Hypothalamus (tissue), 51 donors: ENCODE measurements at places on chromosomes 2 and 18.
A peak's percentile ranks its signal among the peaks of the same experiment; 100 is the strongest.

- no peak for DNase-seq
Measured at GRCh38 chr18:23556145-23556780, 30.0 kb downstream of the NPC1 start.

DNA sequence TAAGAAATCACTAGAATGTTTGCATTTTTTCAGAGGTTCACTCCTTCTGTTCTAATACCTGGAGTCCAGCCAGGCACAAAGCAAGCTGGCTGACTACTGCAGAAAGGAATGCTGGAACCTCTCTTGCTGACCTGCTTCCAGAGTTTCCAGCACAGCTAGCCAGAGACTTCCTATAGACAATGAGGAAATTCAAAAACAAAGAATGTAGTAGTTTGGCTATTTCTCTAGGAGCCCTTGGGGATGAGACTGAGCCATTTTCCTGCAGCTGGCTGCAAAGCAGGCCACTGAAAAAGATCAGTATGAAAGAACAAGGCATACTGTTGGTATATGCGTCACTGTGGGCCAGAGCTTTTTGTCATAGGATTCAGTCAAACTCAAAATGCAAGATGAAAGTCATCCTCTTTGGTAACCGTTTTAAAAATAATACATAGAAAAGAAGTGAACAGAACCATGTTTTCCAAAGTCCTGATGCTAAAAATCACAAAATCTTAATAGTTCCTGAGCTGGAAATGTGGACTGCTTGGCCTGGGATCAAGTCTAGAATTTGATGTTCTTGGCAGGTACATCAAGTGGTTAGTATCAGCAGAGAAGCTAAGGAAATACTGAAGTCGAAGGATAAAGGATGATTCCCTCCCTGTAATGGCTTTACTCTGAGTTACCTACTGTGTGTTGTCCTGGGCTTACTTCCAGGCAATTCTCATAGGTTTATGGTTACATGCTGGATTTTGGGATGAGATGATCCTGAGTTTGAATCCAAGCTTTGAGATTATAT is 9.0 kb upstream of the DSEL start:
- DNase-seq = no peak

- no peak for DNase-seq
Measured at GRCh38 chr2:126586317-126586716, 69.6 kb upstream of the GYPC start.

DNA sequence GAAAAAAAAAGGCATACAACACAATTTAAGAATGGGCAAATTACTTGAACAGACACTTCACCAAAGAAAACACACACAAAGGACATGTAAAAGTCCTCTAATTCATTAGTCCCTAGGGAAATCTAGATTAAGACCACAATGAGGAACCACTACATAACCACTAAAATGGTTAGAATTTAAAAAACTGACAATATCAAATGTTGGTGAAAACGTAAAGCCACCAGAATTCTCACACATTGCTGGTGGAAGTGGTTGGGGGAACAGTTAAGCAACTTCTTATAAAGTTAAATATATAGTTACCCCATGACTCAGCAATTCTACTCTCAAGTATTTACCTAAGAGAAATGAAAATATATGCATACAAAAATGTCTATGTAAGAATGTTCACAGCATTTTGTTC is 11.8 kb downstream of the RTN4 start:
- no peak for DNase-seq

DNA sequence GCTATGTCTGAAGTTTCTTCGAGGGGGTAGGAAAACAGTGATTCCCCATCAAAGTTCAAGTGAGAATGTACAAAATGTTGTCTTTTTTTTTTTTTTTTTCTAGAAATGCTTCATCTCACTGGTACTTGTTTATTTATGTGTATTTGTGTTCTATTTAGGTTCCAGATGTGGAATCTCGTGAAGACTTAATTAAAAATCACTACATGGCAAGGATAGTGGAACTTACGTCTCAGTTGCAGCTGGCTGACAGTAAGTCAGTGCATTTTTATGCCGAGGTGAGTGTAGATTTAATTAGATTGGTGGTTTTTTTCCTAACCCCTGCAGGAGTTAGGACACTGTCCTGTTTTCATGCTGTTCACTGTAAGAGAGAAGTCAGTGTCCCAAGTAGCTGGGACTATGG is 22.8 kb upstream of the STON1 start:
- DNase-seq = no peak

- DNase-seq = no peak
Measured at GRCh38 chr2:24411488-24412151, 51.3 kb upstream of the ITSN2 start.

DNA sequence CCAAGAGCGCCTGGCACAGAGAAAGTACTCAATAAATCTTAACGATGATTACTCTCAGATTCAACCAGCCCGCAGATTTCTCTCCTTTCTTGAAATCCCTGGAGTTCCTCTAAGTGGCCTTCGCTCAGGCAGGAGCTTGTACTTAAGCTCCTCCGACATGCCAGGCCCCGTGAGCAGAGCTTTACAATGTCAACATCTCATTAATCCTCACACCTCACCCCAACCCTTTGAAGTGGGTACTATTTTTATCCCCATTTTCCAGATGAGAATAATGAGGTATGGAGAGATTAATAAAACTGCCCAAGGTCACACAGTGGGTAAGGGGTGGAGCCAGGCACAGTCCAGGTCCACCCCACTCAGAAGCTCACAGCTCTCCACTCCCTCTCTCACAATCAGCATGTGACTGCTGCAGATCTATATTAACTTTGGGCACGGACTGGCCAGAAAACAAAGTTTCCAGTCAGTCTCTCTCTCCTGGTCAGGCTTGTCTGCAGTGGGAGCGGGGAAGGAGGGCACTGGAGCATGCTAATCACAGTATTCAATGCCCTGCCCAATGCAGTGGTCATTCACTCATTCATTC is 18.0 kb downstream of the DNMT3A start:
- DNase-seq = no peak

DNA sequence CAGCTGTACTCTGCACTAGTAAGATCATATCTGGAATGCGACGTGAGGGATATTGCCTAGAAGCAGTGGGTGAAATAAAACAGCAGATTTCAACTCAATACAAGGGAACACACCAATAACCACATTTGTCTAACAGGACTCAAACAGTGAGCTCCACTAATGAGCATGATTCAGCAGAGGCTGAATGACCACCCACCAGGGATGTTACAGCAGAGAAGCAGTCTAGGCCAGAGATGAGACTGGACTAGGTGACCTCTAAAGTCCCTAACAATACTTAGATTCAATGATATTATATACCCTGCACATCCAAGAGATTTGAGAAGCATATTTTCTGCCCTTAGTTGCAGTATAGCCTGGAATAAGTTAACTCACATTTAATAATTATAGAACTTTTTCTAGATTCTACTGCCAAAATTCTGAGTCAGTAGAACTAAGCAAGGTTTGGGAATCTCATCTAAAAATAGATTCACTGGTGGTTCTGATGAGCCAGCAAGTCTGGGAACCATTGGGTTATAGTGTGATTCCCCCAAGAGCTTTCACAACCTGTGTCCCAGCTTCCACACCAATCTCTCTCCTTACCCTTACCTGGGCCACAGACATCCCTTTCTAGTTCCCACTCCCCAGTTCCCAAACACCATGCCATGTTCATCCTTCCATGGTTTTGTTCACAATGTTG is 6.3 kb downstream of the THOC1 start:
- no peak for DNase-seq

- no peak for DNase-seq
Measured at GRCh38 chr18:35348001-35348400, 3.8 kb upstream of the ZNF24 start.

DNA sequence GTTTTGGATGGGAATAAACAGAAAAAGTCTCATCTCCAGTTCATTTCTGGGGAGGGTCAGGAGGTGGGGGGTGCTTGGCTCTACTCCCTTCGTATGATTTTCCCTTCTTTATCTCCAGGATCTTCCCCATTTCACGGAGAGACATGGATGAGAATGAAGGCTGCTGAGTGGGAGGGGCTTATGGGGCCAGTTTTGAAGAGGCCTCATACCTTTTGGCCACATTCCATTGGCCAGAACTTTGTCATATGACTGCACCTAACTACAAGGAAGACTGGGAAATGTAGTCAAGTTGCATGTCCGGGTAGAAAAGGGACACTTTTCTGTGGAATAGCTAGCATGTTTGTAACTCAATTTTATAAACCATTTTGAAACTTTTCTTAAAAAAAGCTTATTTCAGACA is 117.6 kb downstream of the NEDD4L start:
- DNase-seq = no peak

DNA sequence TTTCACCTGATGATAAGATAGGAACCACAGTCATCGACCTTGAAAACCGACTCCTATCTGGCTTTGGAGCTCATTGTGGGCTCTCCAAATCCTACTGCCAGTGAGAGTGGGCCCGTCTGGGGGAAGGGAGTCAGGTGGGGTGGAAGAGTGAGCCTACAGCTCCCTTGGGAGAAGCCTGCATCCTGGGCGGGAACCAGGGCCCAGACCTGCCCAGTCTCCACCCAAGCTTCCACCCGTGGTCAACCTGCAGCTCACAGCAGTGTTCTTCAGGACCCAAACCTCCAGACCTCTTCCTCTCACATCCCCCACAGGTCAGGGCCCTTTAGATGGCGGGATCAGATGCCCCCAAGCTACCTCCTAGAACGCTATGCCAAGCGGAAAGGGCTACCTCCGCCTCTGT is 40.2 kb downstream of the LMAN2L start:
- DNase-seq = no peak

DNA sequence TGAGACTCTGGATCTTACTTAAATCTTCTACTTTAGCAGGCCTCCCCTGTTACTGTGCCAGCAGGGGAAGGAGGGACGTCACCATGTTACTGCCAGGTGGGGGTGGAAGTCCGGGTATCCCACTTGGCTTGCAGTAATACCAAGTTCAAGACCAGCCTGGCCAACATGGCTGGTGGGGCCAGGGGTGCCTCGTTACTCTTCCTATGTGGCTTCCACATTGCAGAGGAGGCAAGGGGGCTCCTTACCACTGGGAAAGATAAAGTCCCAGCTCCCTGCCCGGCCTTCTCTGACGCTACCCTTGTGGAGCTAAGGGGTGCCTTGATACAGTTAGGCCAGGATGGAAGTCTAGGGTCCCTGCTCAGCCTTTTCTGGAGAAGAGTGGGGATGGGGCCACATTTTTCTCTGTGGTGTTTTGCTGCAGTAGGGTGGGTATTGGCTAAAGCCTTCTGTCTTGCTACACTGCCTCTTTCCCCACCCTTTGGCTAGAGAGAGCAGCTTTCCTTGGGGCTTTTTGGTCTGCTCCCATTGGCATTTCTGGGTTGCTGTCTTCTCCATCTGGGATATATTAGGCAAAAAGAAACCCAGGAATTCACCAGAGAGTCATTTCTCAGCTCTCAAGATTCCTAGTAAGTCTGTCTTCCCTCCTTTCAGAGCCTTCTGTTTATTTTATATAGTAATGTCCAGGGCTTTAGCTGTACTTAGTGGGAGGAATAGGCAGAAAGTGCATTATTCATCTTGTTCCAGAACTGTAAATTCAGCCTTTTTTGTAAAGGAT is 21.9 kb downstream of the ELMOD3 start:
- no peak for DNase-seq

- peak; percentile 17 for DNase-seq
Measured at GRCh38 chr18:58180738-58181353, 136.8 kb downstream of the NEDD4L start.

GRCh38 chr2:105744909-105745853 is at the start of gene NCK2:
NCK2 (plus strand) TSS chr2:105744912; CDS start chr2:105855064, 110,152 bp downstream.
- no peak for DNase-seq

- no peak for DNase-seq
Measured at GRCh38 chr18:77323640-77324299, 74.1 kb downstream of the GALR1 start.

DNA sequence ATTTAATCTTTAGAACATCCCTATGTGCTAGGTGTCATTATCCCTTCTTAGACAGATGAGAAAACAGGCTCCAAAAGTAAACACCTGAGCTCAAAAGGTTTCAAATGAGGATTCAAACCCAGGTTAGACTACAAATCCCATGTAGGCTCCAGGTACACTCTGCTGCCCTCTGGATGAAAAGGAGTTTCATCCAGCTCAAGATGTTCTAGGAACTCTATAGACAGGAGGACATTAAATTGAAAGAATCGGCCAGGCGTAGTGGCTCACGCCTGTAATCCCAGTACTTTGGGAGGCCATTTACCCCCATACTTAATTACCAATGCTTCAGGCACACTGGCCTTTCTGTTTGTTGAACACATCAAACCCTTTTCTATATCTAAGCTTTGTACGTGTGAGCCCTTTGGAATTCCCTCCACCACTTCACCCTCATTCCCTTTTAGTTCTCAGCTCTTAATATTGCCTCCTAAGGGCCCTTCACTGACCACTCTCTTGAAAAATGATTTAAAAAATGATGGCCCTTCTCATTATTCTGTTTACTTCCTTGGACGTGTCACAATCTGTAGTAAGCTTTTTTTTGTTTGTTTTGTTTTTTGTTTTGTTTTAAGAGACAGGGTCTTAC is 10.7 kb downstream of the SLC25A12 start:
- no peak for DNase-seq

- no peak for DNase-seq
Measured at GRCh38 chr2:162241571-162241970, 1.7 kb downstream of the FAP start.

DNA sequence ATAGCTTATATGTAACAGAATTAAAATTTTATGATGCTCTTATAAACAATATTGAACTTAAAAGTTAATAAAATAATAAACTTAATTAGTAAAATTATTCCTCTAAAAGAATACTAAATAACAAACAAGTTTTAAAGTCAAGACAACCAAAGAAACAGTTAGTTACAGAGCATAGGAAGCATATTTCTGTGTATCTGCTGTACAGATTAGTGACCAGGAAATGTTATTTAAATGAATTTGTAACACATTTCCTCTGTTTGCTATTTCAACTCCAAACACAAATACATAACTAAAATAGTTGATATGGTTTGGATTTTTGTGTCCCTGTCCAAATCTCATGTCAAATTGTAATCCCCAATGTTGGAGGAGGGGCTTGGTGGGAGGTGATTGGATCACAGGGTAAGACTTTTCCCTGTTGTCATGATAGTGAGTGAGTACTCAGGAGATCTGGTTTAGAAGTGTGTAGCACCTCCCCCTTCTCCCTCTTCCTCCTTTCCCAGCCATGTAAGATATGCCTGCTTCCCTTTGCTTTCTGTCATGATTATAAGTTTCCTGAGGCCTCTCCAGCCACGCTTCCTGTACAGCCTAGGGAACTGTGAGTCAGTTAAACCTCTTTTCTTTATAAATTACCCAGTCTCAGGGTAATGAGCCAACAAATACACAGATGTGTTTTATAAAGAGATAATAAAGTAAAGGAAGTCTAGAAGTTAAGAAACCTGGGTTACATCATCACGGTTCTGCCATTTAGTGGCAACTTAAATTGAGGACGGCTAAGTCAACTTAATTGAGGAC is 51.8 kb downstream of the ROCK2 start:
- no peak for DNase-seq

DNA sequence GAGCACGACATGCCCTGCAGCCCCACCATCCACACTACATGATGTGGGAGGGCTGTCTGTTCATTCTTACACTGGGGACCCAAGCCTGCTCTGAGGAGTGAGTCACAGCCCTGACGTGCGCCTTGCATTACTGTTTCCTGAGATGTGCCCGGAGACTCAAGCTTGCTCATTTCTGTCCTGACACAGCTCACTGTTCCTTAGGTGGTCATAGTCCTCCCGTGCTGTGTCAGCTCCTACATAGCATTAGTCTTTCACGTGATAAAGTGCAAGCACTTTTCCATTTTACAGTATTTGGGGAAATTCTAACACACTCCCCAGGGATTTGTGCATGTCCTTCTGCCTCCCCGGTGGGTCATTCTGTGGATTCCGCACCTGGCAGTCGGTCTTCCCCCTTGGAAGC is 46.2 kb upstream of the TRIM43B start:
- DNase-seq = no peak

GRCh38 chr2:85264471-85264870 is 63.3 kb downstream of the TGOLN2 start:
- DNase-seq = no peak
